ENCODE measurements at places on chromosomes 12 and 14. TPM values are rescaled to one million over a fixed set of nuclear protein-coding genes. Genes with fewer than 3 reads are reported as not detected.

TSPAN11 gene
- not detected for total RNA-seq

PROX2 gene
- 5.7 TPM for total RNA-seq

PPTC7 gene
- total RNA-seq = 52.7 TPM

SLC7A7 gene
- 9.6 TPM for total RNA-seq

LRP1-AS gene
- not detected for total RNA-seq

SIVA1 gene
- 59.7 TPM for total RNA-seq

TSPAN9 gene
- 1.6 TPM for total RNA-seq

SERPINA3 gene
- total RNA-seq = not detected

HOXC11 gene
- total RNA-seq = not detected

TCL1B gene
- not detected for total RNA-seq

DIO3 gene
- not detected for total RNA-seq

RTN1 gene
- total RNA-seq = 3.6 TPM

PEBP1 gene
- total RNA-seq = 41.4 TPM

- no peaks in the 10 kb centered on the region for H3K27me3 ChIP-seq
- no peaks in the 10 kb centered on the region for H3K4me1 ChIP-seq
- DNase-seq = no peak
- no peak overlapping the region for H3K4me3 ChIP-seq
- H3K36me3 ChIP-seq = peaks cover 3% of the 10 kb centered on the region
Observed at GRCh38 chr14:93234798-93235197, 27.7 kb downstream of the UBR7 start.

DNA sequence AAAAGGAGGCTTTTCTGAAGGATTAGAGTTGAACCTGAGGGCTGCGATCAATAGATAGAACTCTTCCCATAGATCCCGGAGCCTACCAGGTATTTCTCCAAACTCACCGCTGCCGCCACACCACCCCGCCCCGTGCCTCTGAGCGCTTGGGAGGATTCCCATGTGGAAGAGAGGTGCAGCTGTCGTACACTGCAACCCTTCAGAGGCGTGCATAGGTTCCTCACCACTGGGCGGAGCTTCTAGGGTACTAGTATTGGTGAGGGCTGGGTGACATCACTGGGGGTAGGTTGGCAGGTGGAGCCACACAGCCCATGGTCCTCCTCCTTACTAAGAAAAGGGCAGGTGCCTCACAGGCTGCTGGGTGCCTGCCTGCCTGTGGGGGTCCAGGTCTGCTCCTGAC, 127.0 kb downstream of the TSPAN9 start:
- DNase-seq = no peak
- no peaks in the 10 kb centered on the region for H3K36me3 ChIP-seq
- H3K4me3 ChIP-seq = no peak overlapping the region
- H3K4me1 ChIP-seq = peaks cover 5% of the 10 kb centered on the region
- H3K27me3 ChIP-seq = peaks cover 11% of the 10 kb centered on the region

- H3K27ac ChIP-seq = no peak overlapping the region
- no peaks in the 10 kb centered on the region for H3K27me3 ChIP-seq
- DNase-seq = no peak
- no peaks in the 10 kb centered on the region for H3K4me1 ChIP-seq
Observed at GRCh38 chr12:89567691-89568239, 41.9 kb upstream of the POC1B start.

DNA sequence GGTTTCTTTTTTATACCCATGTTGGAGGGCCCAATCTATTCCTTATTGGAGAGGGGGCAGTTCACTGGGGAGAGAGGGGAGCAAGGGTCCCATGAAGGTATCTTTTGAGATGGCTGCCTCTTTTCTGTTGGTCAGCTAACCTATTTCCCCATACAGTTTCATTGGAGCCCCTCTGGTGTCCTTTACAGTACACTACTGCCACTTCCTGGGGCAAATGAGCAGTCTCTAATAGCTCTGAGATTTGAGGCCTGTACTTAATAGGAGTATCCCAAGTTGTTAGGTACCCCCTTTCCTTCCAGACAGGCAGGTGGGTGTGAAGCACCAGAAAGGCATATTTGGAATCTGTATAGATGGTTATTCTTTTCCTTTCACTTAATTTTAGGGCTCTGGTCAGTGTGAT, 41.3 kb upstream of the RNU6-8 start:
- H3K36me3 ChIP-seq = no peaks in the 10 kb centered on the region
- H3K27me3 ChIP-seq = no peaks in the 10 kb centered on the region
- no peaks in the 10 kb centered on the region for H3K4me1 ChIP-seq
- DNase-seq = no peak

DNA sequence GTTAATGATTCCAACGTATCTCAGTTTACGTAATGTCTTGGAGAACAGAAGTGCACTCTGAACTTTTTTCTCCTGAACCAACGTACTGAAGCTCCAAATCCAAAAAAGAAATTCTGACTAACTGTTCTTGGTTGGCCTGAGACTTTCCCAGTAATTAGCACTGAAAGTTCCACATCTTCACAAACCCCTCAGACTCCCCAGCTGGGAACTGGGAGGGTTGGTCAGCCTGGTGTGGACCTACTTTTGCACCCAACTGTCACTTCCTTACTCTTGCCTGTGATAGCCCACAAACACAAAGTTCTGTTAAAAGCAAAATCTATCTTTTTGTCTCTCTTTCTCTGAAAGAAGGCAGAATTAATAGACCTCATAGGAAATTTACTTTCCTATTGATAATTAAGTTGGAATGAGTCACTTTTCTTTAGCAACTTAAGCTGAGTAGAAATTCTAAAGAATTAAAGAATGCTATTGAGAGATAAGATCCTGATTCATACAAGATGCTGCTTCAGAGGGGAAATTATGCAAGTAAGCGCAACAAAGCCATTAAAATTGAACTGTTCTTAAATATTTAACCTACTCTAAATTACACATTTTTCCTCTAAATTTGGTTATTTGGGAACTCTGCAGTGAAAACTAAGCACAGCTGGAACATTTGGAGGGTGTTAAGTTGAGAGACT, 155.0 kb downstream of the EPS8 start:
- no peaks in the 10 kb centered on the region for H3K36me3 ChIP-seq
- no peak overlapping the region for H3K27ac ChIP-seq
- H3K4me1 ChIP-seq = no peaks in the 10 kb centered on the region
- H3K27me3 ChIP-seq = no peaks in the 10 kb centered on the region

DNA sequence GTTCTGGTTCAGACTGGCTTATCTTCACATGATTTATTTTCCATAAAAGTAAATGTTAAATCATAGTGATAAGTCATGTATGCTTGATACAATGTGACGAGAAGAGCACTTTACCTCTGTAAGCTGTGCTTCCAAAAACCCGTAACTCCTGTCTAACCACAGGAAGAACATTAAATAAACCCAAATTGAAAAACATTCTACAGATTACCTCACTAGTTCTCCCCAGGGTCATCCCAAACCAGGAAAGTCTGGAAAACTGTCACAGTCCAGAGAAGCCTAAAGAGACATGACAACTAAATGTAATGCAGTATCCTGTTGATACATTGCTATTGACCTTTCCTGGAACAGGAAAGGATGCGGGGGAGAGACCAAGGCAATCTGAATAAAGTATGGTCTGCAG, 32.5 kb upstream of the DUSP6 start:
- no peaks in the 10 kb centered on the region for H3K27me3 ChIP-seq
- no peak overlapping the region for H3K27ac ChIP-seq
- H3K4me1 ChIP-seq = peaks cover 7% of the 10 kb centered on the region
- DNase-seq = no peak
- no peaks in the 10 kb centered on the region for H3K36me3 ChIP-seq
- no peak overlapping the region for H3K4me3 ChIP-seq

DNA sequence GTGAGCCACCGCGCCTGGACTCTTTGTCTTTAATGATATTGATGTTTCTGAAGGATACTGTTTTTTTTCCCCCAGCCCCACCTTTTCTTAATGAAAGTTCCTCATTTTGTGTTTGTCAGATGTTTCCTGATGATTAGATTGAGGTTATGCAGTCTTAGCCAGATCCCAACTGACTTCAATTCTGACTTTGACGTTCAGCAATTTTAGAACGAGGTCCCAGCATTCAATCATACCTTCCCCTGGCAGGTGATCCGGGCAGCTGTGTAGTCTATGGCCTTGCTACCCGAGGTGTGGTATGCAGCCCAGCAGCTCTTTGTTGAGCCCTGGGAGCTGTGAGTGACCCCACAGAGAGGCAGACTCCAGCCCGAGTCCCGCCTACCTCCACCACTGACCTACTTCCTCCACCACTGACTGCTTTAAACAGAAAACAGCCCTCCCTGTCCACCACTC, 82.7 kb downstream of the LGMN start:
- no peak overlapping the region for H3K4me3 ChIP-seq
- H3K4me1 ChIP-seq = peaks cover 60% of the 10 kb centered on the region

GRCh38 chr12:68487721-68488309, 122.9 kb upstream of the RAP1B start:
- no peak for DNase-seq
- peaks cover 6% of the 10 kb centered on the region for H3K4me1 ChIP-seq
- H3K27me3 ChIP-seq = no peaks in the 10 kb centered on the region
- H3K36me3 ChIP-seq = no peaks in the 10 kb centered on the region

GRCh38 chr12:52278575-52279421, 4.4 kb downstream of the KRT86 start:
- no peaks in the 10 kb centered on the region for H3K36me3 ChIP-seq
- H3K4me3 ChIP-seq = no peak overlapping the region
- DNase-seq = peak; percentile 78
- peaks cover 9% of the 10 kb centered on the region for H3K4me1 ChIP-seq
- no peak overlapping the region for H3K27ac ChIP-seq
- peaks cover 4% of the 10 kb centered on the region for H3K27me3 ChIP-seq

- DNase-seq = no peak
- H3K4me3 ChIP-seq = no peak overlapping the region
- H3K36me3 ChIP-seq = no peaks in the 10 kb centered on the region
- no peaks in the 10 kb centered on the region for H3K4me1 ChIP-seq
- no peak overlapping the region for H3K27ac ChIP-seq
Observed at GRCh38 chr14:98695809-98696208, 576.2 kb downstream of the BCL11B start.

DNA sequence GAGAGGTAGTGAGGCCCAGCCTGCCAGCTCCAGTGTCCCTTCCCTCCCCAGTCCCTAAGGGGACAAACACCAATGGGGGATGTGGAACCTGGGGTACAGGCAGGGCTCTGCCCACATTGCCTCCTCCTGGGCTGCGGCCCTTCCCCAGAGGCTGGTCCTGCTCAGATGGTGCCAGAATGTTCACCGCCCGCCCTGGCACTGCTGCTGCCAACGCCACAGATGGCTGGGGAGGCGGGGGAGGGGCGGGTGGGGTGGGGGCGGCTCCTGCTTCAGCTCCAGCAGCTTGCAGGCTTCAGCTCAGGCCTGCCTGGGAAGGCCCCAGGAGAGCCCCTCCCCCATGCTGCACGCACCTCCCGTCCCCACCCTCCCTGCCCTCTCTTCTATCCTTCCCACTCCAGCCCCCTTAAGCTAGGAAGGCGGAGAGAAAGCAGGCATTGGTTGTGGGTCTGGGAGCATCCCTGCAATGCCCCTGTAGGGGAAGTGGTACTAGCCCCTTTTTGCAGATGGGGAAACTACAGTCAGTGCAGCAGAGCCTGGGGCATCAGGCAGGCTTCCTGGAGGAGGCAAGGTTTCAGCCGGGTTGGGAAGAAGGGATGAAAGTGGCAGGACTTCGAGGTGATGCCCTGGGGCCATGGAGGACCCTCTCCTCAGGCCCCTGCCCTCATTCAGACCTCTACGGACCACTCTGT, 2.0 kb upstream of the BEGAIN start:
- peaks cover 14% of the 10 kb centered on the region for H3K27me3 ChIP-seq
- H3K36me3 ChIP-seq = no peaks in the 10 kb centered on the region
- H3K27ac ChIP-seq = no peak overlapping the region
- DNase-seq = no peak
- no peak overlapping the region for H3K4me3 ChIP-seq
- peaks cover 6% of the 10 kb centered on the region for H3K4me1 ChIP-seq

DNA sequence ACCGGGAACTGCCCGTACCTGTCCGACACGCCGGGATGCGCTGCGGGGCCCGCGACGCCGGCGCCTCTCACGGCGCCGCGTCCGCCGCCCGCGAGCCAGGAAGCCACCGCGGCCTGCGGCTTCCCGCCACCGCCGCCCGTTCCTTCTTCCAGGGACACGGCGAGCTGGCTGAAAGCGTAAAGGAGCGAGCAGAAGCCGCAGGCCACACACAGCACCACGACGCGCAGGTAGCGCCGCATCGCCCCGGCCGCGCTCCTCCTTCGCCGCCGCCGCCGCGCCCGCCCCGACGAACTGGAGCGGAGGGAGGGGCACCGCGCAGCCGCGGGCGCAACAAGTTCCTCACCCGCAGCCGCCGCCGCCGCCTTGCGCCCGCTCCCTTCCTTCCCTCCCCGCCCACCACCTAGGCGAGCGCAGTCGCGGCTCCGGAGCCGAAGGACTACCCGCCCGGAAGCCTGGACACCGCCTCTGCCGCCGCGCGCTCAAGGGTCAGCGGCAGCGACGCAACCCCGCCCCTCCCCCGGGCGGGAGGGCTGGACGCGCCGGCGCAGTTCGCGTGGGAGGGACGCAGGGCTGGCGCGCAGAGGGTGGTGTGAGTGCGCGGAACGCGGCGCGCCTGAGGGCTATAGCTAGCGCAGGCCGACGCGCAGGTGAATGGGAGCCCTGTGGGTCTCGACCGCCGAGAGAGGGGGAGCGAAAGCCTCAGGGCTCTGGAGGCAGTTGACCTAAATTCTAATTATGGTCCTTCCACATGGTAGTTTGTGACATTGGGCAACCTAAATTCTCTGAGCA, at the start of gene GXYLT1:
Gene GXYLT1, minus strand, starts transcription at position 467 of the 789 bp plus-strand sequence. Its CDS starts 228 bp downstream, at position 239.
- H3K4me1 ChIP-seq = peaks cover 14% of the 10 kb centered on the region
- peak within 1 kb of the TSS; percentile 73 for H3K4me3 ChIP-seq
- DNase-seq = peak; percentile 79
- peak within 1 kb of the TSS; percentile 46 for H3K27ac ChIP-seq

DNA sequence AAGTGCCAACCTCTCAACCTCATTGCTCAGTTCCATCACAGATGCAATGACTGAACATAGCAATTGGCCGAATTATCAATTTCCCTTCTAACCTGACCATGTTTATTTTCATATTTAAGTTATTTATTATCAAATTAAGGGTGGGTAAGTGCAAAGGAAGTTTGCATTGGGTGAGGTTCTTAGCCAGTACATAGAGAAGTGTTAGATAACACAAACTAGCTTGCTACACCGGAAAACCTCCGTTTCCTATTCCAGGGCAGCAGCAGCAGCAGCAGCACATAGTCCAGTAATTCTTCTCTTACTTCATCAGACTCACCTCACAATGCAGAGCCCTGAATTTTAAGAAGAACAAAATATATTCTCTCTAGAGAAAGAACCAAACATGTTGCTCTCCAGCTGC, 200.5 kb upstream of the OR4E1 start:
- DNase-seq = peak; percentile 50
- peaks cover 16% of the 10 kb centered on the region for H3K4me1 ChIP-seq
- H3K36me3 ChIP-seq = no peaks in the 10 kb centered on the region
- peak overlapping the region; percentile 21 for H3K4me3 ChIP-seq
- no peaks in the 10 kb centered on the region for H3K27me3 ChIP-seq

GRCh38 chr12:41511247-41511646, 323.1 kb downstream of the PDZRN4 start:
- H3K27ac ChIP-seq = no peak overlapping the region
- H3K4me3 ChIP-seq = no peak overlapping the region

DNA sequence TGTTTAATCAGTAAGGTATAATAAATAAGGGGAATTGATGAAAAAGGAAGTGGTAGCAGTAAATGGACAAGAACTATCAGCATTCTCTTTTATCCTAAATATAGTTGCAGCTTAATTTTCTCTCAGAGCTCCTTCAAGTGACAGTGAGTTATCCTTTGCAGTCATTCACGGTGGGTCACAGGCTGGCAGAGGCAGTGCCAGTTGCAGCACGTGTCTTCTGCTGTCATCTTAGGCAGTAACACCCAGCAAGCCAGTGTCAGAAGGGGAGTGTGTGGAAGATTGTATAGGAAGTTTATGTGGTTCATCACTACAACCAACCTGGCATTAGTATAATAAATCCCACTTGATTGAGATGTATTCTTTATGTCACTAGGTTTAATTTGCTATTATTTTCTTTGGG, 170.0 kb downstream of the CCDC91 start:
- peaks cover 4% of the 10 kb centered on the region for H3K36me3 ChIP-seq
- H3K4me1 ChIP-seq = no peaks in the 10 kb centered on the region
- H3K27ac ChIP-seq = no peak overlapping the region
- H3K27me3 ChIP-seq = no peaks in the 10 kb centered on the region
- H3K4me3 ChIP-seq = no peak overlapping the region
